B cell (primary cell): ENCODE measurements at places on chromosomes 11 and 22. TPM values are rescaled to one million over a fixed set of nuclear protein-coding genes. Genes with fewer than 3 reads are reported as not detected.
A peak's percentile ranks its signal among the peaks of the same experiment; 100 is the strongest.

DNA sequence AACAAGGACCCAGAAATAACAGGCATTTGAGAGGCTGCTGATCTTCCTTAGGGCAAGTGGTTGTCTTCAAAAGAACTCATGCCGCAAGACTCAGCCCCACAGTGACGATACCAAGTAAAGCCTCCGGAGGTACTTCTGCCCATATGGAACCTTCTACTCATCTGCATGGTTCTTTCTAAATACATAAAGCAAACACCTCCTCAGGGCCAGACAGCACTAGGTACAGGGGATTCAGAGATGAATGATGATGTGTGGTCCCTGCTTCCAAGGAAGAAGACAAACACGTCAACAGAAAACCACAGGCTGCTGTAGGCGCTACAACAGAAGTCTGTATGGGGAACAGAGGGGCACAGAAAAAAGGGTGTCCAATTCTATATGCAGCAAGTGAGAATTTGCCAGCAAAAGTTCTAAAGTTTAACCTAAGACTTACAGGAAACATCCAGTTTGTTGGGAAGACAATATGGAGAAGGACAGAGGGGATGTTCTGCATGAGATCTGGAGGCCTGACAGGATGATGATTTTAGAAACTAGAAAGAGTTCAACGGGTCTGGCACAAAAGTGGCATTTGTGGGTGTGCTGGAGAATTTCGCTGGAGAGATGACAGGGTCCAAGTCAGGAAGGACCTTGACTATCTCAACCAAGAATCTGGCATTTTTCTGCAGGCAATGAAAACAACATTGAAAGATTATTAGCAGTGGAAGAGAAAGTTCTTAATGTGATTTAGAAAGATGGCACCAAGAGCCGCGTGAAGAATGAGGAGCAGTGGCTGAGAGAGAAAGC is 23.7 kb downstream of the JAML start:
- DNase-seq = no peak

GRCh38 chr11:2526808-2527381 is 82.1 kb downstream of the KCNQ1 start:
- DNase-seq = peak; percentile 89

DNA sequence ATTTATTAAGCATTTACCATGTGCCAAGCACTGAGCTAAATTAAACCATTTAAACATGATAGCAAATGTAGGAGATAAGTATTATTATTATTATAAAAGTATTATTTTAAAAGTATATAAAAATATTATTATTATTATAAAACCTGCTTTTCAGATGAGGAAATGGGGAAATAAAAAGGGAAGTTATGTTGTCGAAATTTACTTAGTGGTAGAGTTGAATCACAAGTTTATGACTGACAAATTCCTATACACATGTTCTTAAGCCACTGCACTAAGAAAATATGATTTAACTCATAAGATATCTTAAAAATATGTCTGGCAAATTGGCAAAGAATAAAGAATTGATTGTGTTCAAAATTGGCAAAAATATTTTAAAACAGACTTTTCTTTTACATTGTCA is 53.8 kb downstream of the CASP12 start:
- DNase-seq = no peak

DNA sequence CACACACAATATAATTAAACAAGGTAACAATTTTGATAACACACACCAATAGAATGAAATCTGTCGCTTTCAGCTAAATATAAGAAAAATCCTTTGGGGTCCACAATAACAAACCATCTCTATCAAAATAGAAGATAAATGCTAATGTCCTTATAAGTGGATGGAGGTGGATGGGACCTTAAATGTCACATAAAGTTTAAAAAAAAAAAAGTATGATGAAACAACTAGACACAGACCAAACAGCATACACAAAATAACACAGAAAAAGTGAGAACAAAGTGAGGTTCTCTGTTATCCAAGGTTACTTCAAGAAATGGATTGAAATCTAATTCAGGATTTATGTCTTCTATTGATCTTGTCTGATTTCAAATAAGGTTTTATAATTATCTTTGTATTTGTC is 10.5 kb upstream of the OR10D3 start:
- no peak for DNase-seq

OR8D1 gene
- not detected in 2 replicates for total RNA-seq

SLC22A6 gene
- total RNA-seq = not detected in 2 replicates

CBLIF gene
- total RNA-seq = not detected in 2 replicates
